ENCODE measurements at places on chromosomes 4 and X.

DNA sequence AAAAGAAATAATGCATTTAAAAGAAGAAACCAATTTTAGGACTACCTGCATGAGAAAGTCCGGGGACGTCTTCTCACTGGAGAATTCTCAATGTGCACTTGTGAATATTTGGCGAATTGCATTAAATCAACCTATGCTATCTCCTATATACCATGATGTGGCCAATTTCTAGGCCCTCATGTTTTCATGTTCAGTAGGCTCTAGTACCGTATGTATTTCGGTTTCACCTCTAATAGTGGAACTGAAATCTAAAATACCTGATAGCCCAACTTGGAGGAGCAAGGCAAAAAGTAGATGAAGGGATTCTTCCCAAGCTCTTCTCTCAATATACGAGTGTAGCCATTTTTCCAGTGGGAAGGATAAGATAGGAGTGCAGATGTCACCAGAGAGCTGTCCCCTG, 11.4 kb upstream of the FGF2 start:
- no peak for DNase-seq

DNA sequence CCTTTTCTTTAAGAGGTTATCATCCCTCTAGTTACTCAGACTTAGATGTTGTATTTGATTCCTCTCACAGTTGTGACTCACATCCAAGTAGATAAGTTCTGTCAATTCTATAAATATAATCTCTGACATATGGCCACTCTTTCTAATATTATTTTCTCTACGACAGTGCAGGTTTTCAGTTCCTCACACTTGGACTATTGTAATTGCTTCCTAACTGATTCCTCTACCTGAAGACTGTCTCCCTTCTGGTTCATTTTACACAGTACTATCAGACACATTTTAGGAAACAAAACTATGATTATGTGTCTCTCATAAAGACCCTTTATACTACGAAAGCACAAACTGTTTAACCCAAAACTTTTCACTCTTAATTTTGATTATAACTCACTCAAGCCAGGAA, 31.3 kb upstream of the GNRHR start:
- no peak for DNase-seq

DNA sequence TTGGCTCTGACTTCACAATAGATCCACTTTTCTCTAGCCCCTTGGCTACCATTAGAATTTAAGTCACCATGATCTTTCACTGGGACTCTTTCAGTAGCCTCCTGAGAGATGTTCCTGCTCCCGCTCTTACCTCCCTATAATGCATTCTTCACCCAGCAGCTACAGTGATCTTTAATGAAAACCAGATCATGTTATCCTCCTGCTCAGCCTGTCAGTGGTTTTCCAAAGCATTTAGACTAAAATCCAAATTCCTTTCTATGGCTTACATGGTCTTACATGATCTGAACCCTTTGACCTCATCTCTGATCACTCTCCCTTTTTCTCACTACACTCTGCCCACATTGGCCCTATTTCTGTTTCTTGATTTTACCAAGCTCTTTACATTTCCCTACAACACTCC, 18.3 kb upstream of the RPS6KA3 start:
- DNase-seq, result no peak

GRCh38 chrX:24448762-24449250, 16.3 kb upstream of the PDK3 start:
- DNase-seq, result no peak

DNA sequence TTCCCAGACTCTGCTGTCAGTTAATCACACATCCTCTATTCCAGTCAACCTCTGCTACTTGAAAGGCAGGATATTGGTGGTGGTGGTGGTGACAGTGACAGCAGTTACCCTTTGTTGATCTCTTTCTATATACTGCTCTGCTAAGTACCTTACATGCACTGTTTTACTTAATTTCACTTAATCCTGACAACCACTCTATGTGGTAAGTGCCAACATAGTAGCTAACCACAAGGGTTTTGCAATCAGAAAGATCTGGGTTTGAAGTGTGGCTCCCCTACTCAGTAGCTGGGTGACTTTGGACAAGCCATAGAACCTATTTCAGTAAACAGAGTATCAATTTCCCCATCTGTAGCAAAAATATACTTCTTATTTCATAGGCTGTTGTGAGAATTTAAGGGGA, 24.2 kb upstream of the F9 start:
- DNase-seq, result no peak

DNA sequence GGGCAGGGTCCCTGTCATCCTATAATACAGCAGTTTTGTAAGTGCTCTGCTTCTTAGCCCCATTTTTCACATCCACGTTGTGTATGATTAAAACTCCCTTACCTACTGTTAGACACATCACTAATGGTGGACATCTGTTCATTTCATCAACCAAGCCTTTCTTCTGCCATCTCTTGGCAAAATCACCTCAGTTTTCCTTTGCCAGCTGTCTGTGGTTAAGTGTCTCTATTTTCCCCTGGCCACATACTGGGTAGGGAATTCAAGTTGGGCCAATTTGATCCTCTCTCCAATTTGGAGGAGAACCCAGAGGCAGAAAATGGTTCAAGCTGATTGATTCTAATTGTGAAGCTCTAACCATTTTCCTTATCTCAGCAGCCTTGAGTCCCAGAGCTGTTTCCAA, 436.1 kb downstream of the PCDH7 start:
- no peak for DNase-seq

DNA sequence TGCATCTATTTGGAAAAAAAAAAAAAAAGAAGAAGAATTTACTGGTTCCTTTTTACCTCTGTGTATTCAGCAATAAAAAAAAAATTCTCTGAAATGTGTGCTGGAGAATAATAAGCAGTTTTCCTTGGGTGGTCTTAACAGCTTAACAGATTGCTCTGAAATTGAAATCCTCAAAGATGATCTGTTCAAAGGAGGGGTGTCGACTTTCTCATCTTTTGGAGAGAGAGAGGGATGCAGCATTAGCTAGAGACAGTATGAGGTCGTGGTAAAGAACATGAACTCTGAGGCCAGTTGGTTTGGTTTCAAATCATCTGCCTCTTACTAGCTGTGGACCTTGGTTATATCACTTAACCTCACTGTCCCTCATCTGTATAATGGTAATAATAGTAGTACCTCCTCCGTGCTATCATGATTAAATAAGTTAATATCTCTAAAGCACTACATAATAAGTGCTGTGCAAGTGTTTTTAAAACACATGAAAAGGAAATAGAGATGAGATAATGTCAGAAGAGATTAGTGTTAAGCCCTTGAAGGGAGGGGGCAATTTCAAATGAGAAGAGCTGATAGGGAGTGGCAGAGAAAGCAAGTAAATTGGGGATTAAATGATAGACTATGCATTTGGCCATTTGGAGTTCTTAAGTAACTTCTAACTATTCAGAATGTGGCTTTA, 109.9 kb upstream of the LIMCH1 start:
- DNase-seq, result no peak

All from amniotic stem cell (primary cell).